Fibroblast of skin of right quadriceps (primary cell): ENCODE measurements at places on chromosomes 2 and 18.
A peak's percentile ranks its signal among the peaks of the same experiment; 100 is the strongest.

- no peak for DNase-seq
Measured at GRCh38 chr18:49400398-49401072, 59.9 kb downstream of the DYM start.

GRCh38 chr2:148996805-148997204 is 41.7 kb upstream of the LYPD6B start:
- DNase-seq: no peak

DNA sequence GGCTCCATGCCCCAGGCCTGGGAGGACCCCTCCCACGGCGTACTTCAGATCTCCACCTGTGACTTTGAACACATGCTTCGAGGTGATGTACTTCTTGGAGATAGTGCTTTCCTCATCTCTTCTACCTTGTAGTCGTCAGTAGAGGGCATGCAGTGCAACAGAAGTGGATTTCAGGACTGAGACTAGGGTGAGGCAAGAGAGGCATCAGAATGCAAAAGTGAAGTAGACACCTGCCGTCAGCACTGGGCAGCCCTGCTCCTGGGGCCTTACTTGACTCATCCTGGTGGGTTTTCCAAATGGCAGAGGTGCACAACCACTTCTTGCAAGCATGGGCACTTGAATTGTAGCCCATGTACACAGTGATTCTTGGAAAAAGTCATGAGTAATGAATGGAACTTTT is 258.8 kb downstream of the NEDD4L start:
- DNase-seq: no peak

DNA sequence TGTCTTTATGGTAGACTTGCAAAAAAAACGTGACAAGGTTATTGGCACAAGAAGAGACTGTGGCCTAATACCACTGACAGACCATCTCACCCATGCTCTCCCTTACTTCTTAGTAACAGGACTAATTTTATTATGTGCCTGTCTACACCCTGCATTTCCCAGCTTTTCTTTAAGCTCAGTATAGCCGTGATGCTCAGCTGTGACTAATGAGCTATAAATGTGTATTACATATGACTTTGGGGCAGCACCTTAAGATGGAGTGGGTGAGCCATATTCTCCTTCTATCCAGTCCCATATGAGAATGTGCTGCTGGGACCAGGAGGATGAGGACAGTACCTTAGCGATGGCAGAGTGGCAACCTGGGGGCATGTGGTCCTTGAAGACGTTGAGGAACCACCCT is 293.5 kb downstream of the RNF144A start:
- peak; percentile 50 for DNase-seq

- DNase-seq: no peak
Measured at GRCh38 chr2:73406996-73407395, 21.4 kb downstream of the ALMS1 start.

GRCh38 chr2:137115081-137115794 is 349.9 kb downstream of the THSD7B start:
- peak; percentile 15 for DNase-seq

- peak; percentile 58 for DNase-seq
Measured at GRCh38 chr2:159982842-159983785, 79.3 kb downstream of the PLA2R1 start.

DNA sequence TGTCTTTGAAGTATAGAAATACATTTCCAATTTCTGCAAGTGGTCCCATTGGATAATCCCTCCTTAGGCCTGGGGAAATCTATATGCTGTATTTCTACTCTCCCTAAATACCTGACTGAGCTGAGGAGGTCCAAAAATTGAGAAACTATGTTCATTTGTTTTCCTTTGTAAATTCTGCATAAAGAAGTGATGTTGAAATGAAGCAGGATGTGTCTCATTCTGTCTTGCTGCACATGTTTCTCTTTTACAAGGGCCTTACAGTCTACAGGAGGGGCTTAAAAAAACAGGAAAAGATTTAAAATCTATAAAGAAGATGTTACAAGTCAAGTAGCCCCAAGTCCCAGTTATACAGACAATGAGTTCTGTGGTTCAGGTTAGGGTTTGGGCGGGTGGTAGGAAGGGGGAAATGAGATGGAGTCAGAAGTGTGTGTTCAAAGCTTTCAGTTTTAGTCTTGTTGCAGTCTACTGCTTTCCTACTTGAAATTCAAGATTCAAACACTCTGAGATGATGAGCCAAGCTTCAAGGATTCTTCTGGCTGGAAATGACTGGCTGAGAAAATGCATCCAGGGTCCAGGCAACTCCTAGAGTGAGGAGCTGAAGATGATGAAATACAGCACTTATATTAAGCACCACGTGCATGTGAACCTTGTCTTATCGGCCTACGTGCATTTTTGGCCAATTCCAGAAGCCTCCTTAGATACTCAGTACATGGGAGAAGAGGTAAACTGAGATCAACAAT is 146.3 kb upstream of the CELF4 start:
- DNase-seq: no peak

DNA sequence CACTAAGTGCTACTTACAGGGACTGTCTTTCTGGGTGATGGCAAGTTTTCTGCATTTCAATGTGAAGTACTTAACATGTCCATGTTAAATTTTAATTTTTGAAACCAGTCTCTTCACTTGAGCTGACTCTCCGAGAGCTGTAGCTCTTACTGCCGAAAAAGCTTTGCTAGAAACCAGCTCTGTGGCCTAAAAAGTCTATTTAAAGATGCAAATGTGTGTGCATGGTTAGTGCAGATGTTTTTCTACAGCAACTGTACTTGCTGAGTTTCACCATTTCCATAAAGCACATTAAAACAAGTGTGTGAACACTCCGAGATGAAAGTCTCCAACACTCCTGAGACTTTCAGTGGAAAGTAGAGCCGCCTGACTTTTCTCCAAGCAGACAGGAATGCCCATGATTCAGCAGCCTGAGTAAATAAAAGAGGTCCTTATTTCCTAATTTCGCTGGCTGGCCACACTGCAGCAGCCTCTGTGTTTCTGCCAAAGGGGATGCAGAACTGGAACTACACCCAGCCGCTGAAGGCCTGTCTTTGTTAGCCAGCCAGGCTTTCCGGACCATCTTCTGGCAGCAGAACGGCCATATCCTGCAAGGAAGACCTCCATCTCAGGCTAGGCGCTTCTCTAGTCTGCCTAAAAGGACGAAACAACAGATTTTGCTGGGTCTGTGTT is 121.2 kb downstream of the ZNF521 start:
- peak; percentile 87 for DNase-seq

DNA sequence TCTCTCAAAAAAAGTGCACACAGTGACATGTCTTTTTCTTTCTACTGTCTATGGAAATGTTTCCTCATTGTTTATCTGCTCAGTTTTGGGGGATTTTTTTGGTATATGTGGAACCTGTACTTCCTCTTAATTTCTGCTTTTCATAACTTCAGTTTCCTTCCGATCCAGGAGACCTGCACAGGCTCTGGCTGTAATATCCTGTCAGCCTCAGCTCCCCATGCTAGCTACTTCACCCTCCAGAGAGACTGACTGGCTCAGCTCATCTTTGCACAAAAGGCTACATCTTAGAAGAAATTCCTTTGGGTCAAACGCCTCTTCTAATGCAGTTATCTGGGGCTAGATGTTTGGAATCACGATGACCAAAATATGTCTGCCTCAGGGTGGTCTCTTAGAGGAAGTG is 378.4 kb downstream of the RND3 start:
- no peak for DNase-seq

DNA sequence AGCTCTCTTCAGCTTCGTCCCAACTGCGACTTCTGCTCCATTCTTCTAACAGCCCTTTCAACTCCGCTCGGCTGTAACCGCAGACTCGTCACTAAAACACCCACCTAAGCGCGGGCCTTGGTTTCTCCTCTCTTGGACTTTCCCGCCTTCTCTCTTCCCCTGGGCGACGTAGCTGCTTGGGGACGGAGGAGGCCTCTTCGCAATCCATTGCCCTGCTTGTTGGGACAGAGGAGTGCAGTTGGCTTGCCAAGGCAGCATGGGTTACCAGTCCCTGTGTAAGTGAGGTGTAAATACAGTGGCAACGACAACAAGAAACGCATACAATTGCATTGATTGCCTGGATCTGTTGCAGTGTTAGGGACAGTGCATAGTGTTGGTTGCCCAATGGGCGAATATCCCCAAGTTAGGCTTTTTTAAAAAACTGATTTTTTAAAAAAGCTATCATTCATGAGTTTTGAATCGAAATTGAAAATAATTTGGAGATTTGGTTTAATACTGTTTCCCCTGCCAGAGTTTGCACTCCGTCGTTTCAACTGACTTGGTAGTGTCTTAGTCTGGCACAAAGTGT is 484 bp upstream of the DARS1 start:
- DNase-seq: no peak

DNA sequence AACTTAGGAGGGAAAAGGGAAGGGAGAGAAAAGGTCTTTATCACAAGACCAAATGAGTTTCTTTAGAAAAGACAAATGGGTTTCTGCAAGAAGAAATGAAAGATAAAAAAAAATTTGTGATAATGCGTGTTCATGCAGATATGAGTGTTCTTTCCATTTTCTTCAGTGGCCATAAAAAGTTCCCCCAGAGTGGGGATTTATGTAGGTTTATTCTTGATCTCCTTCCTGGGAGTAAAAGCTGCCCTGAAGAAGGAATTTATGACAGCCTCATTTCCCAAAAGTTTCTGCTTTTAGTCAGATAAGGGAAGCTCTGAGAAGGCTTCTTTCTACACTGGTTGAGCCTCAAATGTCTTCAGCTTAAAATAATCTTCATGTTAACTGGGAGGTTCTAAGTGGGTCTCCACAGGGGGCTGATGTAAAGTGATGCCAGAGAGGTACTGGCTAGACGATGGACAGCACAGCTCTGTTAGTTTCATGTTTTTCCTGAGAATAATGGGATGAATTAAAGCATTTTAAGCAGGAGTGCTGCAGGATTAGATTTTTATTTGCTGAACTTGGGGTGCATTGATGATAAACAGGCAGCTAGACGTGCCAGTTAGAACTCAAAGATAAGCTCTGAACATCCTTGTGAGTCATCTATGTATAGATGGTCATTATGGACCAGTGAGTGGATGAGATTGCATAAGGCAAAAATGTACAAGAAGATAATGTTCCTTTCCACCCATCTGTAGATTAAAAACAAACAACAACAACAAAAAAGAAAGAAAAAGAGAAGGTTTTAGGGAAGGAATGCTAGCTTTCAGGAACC is 99.4 kb upstream of the MSH2 start:
- DNase-seq: no peak

GRCh38 chr18:27948986-27949385 is 227.9 kb downstream of the CDH2 start:
- peak; percentile 17 for DNase-seq

DNA sequence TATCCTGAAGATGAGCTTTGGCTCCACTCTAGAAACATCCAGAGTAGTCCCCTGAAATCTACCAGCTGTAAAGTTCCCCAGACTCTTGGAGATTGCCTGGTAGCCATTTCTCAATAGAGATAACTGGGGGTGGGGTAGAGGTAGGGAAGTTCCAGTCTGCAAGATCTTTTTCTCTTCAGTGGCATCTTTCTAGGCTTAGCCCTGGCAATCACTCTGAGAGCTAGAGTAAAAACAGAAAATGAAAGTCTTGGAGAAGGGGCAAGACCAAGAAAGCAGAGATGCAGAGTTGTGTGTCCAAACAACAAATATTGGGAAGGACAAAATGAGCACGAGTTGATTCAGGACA is 41.8 kb upstream of the LCLAT1 start:
- no peak for DNase-seq

- DNase-seq: no peak
Measured at GRCh38 chr2:229520691-229521096, 193.7 kb downstream of the DNER start.

GRCh38 chr2:61368687-61369665 is 101.9 kb downstream of the USP34 start:
- DNase-seq: no peak

DNA sequence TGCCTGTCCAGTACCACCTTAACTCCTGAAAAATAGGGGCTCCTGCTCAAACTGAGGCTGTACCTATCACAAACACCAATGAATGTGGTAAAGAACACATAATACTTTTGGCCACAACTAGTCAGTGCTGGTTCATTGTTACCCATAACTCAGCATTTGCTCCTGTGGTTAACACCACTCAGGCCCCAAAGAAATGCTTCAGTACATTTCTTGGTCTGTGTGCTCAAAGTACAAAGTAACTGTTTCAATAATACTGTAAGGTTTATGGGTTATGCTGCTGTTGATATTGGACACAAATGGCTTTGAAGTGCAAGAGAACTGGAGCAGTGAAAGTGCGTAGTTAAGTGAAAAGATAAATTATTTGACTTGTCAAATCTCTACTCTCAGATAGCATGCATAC is 95.0 kb upstream of the TACR1 start:
- DNase-seq: no peak

DNA sequence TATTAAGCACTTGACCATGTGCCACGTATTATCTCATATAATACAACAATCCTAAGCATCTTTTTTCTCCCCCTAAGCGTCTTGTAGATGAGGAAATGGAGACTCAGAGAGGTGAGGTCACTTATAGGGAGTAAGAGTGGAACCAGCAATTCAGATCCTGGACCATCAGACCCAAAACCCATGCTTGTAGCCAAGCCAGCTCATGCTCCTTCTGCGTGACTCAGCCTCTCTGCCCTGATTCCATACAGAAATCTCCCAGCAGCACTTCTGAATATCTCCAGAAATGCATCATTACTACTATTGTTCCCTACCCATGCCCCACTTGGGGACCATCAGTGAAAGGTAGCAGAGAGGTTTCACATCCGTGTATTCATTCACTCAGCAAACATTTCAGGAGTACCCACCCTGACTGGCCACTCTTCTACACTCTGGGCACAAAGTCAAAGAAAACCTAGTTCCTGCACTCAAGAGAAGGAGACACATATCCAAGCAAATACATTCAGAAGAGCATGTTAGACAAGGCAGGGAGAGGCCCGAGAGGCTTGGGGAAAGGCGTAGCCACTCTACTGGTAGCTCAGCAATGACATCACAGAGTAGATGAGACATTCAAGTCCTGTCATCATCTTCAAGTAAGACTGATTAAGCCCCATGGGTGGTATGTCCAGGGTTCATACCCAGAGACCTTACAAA is 141.9 kb downstream of the MTCL1 start:
- DNase-seq: no peak

GRCh38 chr18:75140296-75140695 is 68.6 kb downstream of the PTGR3 start:
- no peak for DNase-seq

DNA sequence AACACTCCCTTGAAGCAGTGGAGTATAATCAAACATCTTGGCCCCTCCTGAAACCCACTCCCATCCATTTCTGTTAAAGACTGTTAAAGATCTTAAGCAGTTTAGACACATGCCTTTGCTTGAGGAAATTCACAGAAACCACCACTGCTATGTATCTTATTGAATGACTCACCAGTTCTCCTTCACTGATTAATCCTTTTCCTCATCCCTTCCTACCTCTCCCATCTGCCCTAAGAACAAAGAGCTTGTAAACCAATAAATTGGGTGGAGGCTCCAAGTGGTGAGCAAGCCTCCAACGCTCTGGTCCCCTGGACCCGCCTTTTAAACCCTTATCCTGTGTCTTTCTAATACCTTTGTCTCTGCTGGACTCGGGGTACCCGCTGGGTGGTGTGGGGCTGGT is 746.1 kb downstream of the LRP1B start:
- peak; percentile 40 for DNase-seq

GRCh38 chr2:42051543-42052235 is 3.9 kb downstream of the PKDCC start:
- no peak for DNase-seq
